Activated gamma-delta T cell treated with Interleukin-2 at 50 U/mL for 16 hours (primary cell): ENCODE measurements at places on chromosomes 1 and 21.
A peak's percentile ranks its signal among the peaks of the same experiment; 100 is the strongest.

- DNase-seq, result no peak
These were observed 43.3 kb downstream of the IL23R start for GRCh38 chr1:67209521-67209920.

GRCh38 chr1:84918726-84919336, 25.8 kb upstream of the LPAR3 start:
- DNase-seq, result no peak

- DNase-seq, result no peak
These were observed 27.3 kb downstream of the F3 start for GRCh38 chr1:94514095-94514727.

DNA sequence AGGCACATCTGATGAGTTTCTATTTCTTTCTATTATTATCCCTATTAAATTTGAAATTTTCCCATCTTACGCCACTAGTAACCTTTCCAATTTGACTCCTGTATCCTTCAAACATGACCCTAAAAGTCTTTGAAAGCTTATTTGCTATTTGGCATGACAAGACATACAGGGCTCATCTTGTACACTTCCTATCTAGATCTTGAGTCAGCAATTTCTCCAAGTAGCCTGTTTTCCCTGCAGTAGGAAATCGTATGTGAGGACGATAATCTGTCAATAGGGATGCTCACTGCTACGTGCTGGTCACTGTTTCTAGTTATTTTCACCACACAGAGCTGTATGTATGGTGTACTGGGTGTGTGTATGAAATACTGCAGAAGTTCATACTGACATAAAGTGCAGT, 142.7 kb downstream of the CDC42BPA start:
- DNase-seq, result no peak

DNA sequence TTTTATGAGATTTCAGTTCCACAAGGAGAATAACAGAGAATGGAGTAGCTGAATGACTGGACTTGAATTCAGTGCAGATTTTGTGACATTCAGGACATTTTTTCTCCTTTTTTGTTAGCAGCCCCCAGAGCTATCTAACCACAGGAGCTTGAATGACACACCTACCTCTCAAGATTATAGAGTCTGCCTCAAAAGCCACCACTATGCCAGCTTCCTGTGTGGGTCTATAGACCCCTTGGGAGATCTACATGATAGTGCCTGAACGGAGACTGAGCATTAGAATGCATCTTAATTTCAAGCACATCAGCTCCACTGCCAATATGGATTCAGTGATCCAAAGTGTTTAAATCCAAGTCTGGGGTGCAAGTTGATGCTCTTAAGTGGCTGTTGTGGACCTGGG, 74.4 kb upstream of the ZNF648 start:
- no peak for DNase-seq

DNA sequence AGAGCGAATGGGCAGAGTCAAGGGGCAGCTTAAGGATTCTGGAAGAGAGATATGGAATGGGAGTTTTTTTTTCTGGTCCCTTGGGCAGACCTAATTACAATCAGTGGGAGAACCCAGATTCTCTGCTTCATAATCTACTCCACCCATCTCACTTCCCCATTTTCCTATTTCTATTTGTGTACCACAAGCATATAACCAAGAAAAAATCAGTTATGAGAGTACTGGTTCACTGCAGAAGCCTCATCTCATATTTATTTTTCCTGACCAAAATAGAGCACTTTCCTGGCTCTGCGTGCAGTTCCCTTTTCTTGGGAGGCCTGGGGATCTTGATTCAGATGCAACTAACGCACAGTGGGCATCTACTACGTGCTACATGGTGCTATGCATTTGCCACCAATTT, 82.2 kb upstream of the SLFNL1 start:
- DNase-seq, result no peak

GRCh38 chr1:27136998-27137542, 17.9 kb downstream of the SLC9A1 start:
- DNase-seq, result peak; percentile 83

- no peak for DNase-seq
These were observed 33.7 kb upstream of the PARP1 start for GRCh38 chr1:226441629-226442028.
